ENCODE measurements at places on chromosomes 12 and 14.

GRCh38 chr12:68633614-68634558, 23.2 kb downstream of the RAP1B start:
- no peak for DNase-seq

DNA sequence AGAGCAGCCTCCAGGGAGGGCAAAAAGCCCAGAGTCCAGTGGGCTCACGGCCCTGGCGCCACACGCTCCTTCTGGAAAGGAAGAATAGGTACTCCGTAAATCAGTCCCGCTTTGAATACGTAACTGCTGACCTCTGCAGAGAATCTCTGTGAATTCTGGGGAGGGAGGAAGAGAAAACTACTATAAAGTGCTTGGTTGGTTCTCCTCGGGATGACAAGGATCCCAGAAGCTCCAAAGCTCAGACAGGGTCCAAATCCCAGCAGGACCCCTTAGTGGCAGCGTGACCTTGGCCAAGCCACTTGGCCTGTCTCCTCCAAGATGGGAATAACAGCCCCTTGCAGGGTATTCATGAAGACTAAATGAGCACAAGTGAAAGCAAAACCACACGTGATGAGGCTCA, 31.7 kb downstream of the ANO2 start:
- DNase-seq, result no peak

- no peak for DNase-seq
Observed at GRCh38 chr14:59454139-59454538, 11.0 kb downstream of the GPR135 start.

- DNase-seq, result no peak
Observed at GRCh38 chr12:64457032-64457431, 5.1 kb downstream of the TBK1 start.

DNA sequence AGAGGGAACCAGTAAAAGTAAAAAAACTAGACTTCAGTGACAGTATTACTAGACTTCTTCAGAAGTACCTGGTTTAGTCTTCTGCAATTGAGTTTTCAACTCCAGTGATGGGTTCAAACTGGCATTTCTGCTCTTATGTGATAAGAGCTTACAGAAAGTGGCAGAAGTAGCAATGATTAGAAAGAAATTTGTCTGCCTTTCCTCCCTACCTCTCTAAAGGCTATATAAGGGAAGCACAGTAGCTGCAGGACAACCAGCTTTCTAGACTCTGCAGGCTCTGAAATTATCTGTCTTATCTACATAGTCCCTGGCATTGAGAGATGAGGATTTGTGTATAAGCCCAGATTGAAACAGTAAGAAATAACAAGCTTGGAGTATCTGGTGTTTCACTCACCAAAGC, 107.5 kb downstream of the DAAM1 start:
- DNase-seq, result no peak

- no peak for DNase-seq
Observed at GRCh38 chr14:77267937-77268699, 2.9 kb downstream of the NGB start.

DNA sequence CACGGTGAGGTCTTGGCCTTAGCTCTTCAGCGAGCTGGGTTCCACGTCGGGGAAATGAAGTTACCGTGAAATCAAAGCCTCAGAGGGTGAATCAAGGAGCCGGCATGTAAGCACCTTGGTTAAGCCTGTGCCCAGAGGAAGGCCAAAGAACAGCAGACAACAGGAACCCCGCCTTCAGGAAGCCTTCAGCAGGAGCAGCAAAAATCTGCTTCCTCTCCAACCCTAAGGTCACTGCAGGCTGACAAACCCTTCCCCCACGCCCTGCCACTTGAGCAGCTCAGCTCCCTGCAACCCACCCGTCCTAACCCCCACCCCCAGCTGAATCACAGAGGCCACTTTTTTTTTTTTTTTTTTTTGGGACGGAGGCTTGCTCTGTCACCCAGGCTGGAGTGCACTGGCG, 72.9 kb upstream of the LTA4H start:
- peak; percentile 6 for DNase-seq

- DNase-seq, result no peak
Observed at GRCh38 chr14:32370714-32371113, 41.6 kb downstream of the AKAP6 start.

DNA sequence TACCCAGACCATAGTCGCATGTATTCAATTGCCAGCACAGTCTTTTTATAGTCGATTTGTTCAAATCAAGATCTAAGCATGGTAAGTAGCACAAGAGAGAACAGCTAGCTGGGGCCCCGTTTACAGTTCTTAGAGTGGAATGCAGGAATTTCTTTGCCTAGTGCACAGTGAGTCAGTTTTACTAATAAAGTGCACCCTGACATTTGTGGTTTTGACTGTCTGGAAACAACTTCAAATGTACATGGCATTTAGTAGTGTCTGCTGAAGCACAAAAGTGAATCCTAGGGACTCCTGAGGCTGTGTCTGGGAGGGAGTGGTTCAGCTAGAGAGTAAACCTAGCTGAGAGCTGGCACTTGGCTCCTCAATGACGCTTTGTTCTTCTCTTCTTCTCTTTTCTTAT, 64.9 kb downstream of the TMX1 start:
- DNase-seq, result no peak

DNA sequence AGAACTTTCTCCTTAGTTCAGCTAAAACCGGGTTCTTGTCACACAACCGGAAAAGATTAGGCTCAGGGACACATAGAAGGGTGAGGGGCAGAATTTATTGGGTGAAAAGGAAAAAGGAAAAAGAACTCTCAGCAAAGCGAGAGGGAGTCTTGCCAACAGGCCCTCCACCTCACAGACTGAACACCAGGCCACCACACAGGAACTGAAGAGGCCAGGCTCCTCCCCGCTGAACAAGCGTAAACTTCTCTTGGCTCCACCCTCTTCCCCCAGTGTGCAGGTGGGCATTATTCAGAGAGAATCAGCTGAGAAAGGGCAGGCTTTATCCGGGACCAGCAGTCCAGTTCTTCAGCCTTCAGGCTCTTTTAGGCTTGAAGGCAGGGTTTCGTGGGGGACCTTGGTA, 125.6 kb upstream of the FGD4 start:
- no peak for DNase-seq

- no peak for DNase-seq
Observed at GRCh38 chr12:79381248-79382208, 309.2 kb downstream of the PAWR start.

DNA sequence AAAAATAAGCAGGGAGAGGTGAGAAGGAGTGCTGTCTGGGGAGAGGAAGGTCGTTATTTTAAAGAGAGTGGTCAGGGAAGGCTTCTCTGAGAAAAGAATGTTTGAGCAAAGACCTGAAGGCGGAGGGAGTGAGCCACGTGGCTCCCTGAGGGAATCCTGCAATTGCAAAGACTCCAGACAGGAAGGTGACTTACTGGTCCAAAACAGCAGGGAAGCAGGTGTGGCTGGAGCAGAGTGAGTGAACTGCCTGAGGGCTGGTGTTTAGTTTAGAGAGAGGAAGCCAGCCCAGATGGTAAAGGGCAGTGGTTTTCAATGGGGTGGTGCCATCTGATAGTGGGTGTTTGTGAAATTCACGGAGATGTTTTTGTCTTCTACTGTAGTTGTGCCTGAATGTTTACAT, 58.8 kb upstream of the LTA4H start:
- DNase-seq, result no peak
